ENCODE measurements at places on chromosomes 12 and 14.

GRCh38 chr12:76738824-76739579 lies 24.9 kb upstream of the ZDHHC17 start:
- DNase-seq, result no peak

DNA sequence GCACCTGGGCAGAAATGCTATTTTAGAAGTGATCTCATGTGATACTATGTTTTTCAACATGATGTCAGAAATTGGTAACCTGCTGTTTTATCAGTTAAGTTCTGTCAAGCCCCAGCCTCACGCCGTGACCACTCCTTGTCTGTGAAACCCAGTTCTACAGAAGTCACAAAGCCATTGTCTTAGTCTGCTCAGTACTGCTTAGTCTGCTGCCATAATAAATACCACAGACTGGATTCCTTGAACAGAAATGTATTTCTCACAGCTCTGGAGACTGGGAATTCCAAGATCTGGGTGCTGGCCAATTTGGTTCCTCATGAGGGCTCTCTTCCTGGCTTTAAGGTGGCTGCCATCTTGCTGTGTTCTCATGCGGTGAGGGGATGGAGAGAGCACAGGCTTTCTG lies 176.9 kb downstream of the PRKCH start:
- DNase-seq, result no peak

- no peak for DNase-seq
Measured at GRCh38 chr14:32327255-32327961, 1.7 kb upstream of the AKAP6 start.

GRCh38 chr12:65168681-65169319 lies 583 bp upstream of the LEMD3 start:
- no peak for DNase-seq

Data from vagina (tissue), 2 donors.